ENCODE measurements at places on chromosomes 1 and 21. TPM values are rescaled to one million over a fixed set of nuclear protein-coding genes. Genes with fewer than 3 reads are reported as not detected.

OR2T11 gene
- not detected for total RNA-seq

RFX5 gene
- total RNA-seq: 54.9 TPM

SYNC gene
- 12.3 TPM for total RNA-seq

GPA33 gene
- not detected for total RNA-seq

PROK1 gene
- total RNA-seq: not detected

KCNN3 gene
- 2.3 TPM for total RNA-seq

DIO1 gene
- total RNA-seq: not detected

PTPRC gene
- total RNA-seq: not detected

S100A2 gene
- 0.33 TPM for total RNA-seq

LZIC gene
- total RNA-seq: 25.5 TPM

DYNLT4 gene
- not detected for total RNA-seq

PRDM16 gene
- not detected for total RNA-seq

SHISAL2A gene
- not detected for total RNA-seq

PWP2 gene
- 26.2 TPM for total RNA-seq

MFAP2 gene
- 26.2 TPM for total RNA-seq

S100A1 gene
- total RNA-seq: not detected

HP1BP3 gene
- total RNA-seq: 244 TPM

APOBEC4 gene
- not detected for total RNA-seq

TMEM82 gene
- not detected for total RNA-seq

TARBP1 gene
- 20.9 TPM for total RNA-seq

KIRREL1 gene
- total RNA-seq: 42.2 TPM

PER3 gene
- 3.2 TPM for total RNA-seq

ADPRS gene
- 33.6 TPM for total RNA-seq

OR2M2 gene
- not detected for total RNA-seq

GBP3 gene
- total RNA-seq: 14.0 TPM

ADGRL2 gene
- total RNA-seq: 191 TPM

FAM72C gene
- 0.33 TPM for total RNA-seq

CELA2A gene
- total RNA-seq: not detected

SPATA21 gene
- total RNA-seq: not detected

OR10Z1 gene
- not detected for total RNA-seq

LDLRAD1 gene
- not detected for total RNA-seq

TSPAN2 gene
- 1.5 TPM for total RNA-seq

ZBTB48 gene
- 13.1 TPM for total RNA-seq

ATP6V1G3 gene
- 0.33 TPM for total RNA-seq

OR2T35 gene
- not detected for total RNA-seq

DTL gene
- 28.4 TPM for total RNA-seq

LIN28A gene
- total RNA-seq: not detected

HDGF gene
- 214 TPM for total RNA-seq

SLC44A3 gene
- total RNA-seq: 2.4 TPM

OR2L3 gene
- not detected for total RNA-seq

CTSS gene
- total RNA-seq: 19.6 TPM

PALMD gene
- 182 TPM for total RNA-seq

UBL4B gene
- not detected for total RNA-seq

TAF5L gene
- 29.1 TPM for total RNA-seq

OR6N2 gene
- not detected for total RNA-seq

CLEC20A gene
- total RNA-seq: not detected

C1orf185 gene
- total RNA-seq: not detected

VANGL2 gene
- total RNA-seq: not detected

MAP3K21 gene
- total RNA-seq: 0.19 TPM

S1PR1 gene
- 308 TPM for total RNA-seq

SLC6A17 gene
- 0.76 TPM for total RNA-seq

BEND5 gene
- total RNA-seq: 0.65 TPM

BTBD19 gene
- total RNA-seq: 32.7 TPM

ACTL8 gene
- not detected for total RNA-seq
